ENCODE measurements at places on chromosomes 6 and 20.

DNA sequence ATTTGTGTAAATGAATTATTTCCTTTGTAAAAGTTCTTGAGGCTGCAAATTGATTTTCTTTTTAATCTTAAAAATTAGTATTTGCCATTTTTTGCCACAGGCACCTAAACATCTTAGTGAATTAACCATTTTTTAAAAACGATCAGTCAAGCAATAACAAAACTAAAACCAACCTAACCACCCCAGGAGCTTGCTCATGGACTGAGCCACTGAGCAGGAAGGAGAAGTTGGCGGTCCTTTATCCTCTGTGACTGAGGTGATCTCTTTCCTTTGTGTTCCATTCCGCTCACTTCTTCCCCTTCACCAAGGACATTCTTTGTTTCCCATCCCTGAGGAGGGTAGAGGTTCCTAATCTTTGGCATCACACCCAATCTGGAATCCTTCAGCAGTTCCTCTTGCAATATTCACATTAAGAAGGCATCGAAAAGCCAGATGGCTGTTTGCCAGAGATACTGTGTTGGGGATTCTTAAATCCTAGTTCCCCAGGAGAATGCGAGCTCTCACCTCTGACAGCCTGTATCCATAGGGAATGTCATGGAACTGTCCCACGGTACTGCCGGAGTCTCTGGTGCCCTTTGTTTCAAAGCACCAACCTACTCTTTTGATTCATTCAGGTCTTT lies 30.5 kb downstream of the RPRD1B start:
- no peak for DNase-seq

DNA sequence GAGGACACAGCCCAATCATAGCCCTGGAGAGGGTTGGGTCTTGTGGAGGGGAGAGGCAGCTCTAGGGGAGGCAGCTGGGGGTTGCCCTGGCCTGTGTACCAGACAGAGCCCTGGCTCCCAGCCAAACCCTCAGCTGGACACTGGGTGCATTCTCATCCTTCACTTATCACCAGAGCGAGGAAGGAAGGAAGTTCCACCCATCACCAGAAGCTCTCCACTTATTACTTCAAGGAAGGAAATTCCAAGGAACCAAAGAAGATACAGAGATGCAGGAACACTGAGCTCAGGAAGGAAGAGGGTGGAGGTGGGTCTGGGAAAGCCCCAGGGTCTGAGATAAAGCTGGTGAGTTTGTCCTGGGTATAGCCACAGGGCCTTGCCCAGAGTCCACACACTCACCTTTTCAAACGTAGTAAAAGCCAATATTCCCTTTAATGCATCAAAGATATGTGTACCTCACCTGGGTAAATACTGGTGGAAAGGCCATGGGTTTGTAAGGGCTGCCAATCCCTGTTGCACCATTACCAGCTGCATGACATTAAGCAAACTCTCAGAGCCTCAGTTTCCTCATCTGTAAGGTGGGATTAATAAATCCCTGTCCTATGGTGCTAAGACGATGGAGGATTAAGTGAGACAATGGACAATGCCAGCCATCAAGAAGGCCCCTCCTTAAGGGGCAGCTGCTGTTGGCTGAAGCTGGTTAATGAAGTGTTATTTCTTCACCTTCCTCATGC lies 109.7 kb upstream of the NAA20 start:
- no peak for DNase-seq

- DNase-seq: no peak
These were observed 64.5 kb upstream of the TNFAIP3 start for GRCh38 chr6:137802408-137803182.

GRCh38 chr6:145863988-145864616 lies 49.5 kb upstream of the FBXO30 start:
- peak; percentile 71 for DNase-seq

GRCh38 chr20:59948828-59949720 lies 8.9 kb downstream of the FAM217B start:
- DNase-seq: peak; percentile 53

DNA sequence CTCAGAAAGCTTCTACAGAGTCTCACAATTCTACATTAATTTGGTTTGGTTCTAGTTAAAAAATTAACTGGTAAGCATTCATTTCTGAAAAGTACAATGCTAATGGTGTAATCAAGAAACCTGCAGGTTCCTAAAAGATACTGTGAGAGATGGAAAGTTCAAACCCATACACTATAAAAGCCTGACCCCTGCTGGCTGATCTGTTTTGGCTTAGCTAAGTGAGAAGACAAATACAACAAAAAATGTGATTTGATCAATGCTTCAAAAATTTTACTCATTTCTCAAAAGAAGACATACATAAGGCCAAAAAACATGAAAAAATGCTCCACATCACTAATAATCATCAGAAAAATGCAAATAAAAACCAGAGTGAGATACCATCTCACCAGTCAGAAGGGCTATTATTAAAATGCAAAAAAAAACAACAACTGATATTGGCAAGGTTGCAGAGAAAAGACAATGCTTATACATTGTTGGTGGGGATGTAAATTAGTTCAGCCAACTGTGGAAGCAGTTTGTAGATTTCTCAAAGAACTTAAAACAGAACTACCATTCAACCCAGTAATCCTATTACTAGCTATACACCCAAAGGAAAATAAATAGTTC lies 102.8 kb downstream of the MOXD1 start:
- peak; percentile 25 for DNase-seq

DNA sequence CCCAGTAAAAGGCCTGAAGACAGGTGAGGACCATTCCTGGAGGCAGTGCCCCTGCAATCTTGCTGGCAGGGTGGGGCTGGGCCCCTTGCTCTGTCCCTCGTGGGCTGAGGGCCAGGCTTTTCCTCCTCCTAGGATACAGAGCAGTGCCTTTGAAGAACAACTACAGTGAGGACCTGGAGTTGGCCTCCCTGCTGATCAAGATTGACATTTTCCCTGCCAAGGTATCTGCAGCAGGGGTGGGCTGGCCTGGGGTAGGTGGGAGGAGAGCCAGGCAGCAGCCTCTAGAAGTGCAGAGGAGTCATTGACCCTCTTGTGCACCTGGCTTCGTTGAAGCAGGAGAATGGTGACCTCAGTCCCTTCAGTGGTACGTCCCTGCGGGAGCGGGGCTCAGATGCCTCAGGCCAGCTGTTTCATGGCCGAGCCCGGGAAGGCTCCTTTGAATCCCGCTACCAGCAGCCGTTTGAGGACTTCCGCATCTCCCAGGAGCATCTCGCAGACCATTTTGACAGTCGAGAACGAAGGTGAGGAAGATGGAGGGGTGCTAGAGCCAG lies 36.5 kb downstream of the PLCG1 start:
- DNase-seq: no peak

- DNase-seq: no peak
These were observed 12.9 kb upstream of the SRPK1 start for GRCh38 chr6:35933844-35934243.

DNA sequence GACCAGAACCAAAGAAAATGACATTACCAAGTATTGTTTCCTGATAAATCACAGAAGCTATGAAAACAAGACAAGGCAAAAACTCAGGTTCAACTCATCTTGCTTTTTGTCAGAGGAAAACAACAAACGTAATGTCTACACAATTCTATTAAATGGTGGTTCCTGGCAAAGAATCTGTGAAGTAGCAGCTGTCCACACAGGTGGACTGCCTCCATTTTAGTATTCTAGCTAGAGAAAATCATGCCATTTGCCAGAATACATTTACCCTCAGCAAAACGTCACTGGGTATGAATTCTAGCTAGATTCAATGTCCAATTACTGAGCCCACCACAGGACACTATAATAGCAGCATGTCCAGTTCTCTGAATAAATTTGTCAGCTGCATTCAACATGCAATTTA lies 125.4 kb downstream of the ADGRB3 start:
- no peak for DNase-seq

- DNase-seq: no peak
These were observed 177.8 kb downstream of the EDN1 start for GRCh38 chr6:12467706-12468670.

DNA sequence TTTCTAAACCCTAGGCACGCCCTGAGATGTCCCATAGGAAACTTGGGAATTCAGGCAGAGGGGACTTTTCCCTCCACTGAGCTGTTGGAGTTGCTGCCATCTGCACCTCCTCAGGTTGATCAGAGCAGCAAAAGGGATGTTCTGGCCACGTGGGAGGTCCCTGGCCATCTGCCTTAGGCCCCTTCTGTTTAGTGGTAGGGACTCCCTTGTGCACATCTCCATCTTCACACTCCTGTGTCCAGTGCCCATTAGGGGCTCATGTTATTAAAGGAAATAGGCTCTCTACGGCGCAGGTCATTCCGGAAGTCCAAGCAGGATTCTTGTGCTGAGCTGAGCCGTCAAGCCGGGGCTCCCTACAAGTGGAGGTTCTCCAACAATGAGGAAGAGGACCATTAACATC lies 237.8 kb upstream of the RIN2 start:
- DNase-seq: no peak

DNA sequence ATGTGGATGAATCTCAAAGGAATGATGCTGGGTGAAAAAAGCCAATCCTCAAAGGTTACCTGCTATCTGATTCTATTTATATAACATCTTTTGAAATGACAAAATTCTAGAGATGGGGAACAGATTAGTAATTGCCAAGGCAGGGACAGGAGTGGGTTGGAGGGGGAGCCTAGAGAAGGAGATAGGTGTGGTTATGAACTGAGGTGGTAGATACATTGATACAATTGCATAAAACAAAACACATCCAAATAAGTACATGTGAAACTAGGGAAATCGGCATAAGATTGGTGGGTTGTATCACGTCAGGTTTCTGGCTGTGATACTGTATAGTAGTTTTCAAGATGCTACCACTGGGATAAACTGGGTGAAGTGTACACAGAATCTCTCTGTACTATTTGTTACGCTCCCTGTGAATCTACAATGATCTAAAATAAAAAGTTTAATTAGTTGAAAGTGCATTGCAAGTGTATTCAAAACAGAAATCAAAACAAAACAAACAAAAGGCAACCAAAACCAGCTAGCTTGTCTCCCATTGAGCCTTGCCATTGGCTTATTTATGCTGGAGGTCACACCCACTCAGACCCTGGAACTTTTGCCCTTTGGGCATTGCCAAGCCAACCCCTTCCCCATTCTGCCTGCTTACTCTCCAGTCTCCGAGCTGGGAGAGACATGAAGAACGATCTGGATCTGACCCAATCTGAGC lies 27.8 kb downstream of the PPP1R16B start:
- DNase-seq: no peak

- DNase-seq: no peak
These were observed 69.2 kb downstream of the MRPL14 start for GRCh38 chr6:44057931-44058616.

DNA sequence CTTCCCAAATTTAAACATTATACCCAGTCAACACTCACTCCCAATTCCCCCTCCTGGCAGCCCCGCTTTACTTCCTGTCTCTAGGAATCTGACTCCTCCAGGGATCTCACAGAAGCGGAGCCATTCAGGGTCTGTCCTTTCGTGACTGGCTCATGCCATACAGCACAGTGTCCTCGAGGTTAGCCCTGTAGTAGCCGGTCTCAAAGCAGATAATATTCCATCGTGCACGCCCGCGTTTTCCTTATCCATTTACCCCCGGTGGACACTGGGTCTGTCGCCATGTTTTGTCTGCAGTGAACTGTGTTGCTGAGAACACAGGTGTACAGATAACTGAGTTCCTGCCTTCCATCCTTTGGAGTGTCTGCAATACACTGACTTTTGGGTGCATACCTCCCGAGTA lies 95.3 kb downstream of the TTLL2 start:
- DNase-seq: no peak

GRCh38 chr6:5996714-5997419 lies 9.9 kb downstream of the NRN1 start:
- no peak for DNase-seq

DNA sequence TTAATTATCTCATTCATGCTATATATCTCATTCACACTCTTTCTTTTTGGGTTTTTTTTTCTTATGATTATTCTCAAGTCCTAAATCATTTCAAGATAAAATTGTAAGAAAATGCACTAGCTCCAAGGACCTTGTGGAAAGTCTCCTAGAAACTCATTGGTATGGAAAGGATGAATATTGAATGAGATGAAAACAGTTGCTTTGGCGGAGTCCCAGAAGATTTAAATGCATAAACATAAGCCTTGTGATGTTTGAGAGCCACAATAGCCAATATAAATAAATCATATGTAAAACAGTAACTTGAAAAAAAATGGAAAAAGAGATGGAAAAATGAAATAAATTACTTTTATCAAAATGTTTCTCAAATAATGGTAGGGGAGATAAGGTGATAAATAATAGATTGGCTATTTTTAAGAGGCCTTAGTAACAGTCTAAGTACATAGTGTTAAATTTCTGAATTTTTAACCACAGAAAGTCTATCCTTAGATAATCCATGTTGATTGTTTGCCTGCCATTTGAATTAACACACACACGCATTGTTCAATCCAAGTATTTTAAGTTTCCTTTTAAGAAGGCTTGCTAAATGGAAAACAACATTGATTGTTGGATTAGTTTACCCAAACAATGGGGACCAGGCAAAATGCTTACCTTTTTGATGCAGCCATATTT lies 81.1 kb upstream of the CD2AP start:
- DNase-seq: no peak
